ENCODE measurements at places on chromosomes 7 and 10. TPM values are rescaled to one million over a fixed set of nuclear protein-coding genes. Genes with fewer than 3 reads are reported as not detected.

GRCh38 chr10:125095228-125095627, 65.1 kb downstream of the CTBP2 start:
- no peak for DNase-seq

DNA sequence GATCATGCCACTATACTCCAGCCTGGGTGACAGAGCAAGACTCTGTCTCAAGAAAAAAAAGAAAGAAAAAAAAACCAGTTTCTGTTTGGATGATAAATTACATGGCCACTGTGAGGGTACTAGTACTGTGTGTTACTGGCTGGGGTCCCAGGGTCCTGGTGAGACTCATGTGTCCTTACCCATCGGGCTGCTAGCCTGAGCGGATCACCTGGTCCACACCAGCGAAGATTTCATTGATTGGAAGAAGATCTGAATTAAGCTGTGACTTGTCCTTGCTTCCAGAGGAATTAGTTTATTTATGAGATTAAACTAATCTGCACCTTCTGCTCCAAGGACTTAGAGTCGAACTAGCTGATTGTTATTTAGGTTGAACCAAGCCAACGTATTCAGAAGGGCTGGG, 40.0 kb upstream of the BAMBI start:
- no peak for DNase-seq

DNA sequence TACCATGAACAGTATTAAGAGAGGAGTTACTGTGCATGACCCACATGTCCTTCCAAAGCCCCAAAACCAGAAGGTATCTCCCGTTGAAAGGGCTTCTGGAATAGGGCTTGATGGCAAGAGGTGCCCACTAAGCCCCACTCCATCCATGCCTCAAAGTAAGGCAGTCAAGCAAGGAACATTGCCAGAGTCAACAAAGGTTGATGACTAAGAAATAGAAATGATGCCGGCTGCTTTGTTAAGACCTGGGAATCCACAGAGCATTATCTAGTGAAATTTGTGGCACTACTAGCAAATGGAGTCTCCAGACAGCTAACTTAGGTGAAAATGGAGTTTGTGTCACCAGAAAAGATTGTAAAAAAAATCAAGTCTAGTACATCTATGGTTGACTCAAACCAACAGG, 6.2 kb downstream of the SFR1 start:
- no peak for DNase-seq

The ADAMTS14 gene
- polyA plus RNA-seq = 1.2 TPM

The COL28A1 gene
- polyA plus RNA-seq = 0.08 TPM
